Hepatocyte (in vitro differentiated cells): ENCODE measurements at places on chromosomes 2 and 18.

DNA sequence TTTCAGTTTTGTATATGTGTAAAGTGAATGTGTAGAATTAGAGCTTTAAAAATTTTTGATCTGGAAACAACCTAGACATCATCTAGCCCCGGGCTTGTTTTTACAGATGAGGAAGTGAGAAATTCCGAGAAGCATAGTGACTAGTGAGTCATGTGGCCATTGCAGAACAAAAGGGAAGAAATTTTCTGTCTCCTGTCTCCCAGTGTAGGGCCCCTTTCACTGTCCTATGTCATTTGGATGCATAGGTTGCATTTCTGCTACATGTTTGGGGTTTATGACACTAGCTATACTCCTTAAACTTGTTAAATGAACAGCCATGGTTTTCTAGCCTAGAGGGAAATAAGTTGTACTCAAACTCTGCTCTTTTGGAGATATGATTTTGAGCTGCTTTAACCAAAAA lies 84.6 kb downstream of the PLCL1 start:
- DNase-seq, result no peak

DNA sequence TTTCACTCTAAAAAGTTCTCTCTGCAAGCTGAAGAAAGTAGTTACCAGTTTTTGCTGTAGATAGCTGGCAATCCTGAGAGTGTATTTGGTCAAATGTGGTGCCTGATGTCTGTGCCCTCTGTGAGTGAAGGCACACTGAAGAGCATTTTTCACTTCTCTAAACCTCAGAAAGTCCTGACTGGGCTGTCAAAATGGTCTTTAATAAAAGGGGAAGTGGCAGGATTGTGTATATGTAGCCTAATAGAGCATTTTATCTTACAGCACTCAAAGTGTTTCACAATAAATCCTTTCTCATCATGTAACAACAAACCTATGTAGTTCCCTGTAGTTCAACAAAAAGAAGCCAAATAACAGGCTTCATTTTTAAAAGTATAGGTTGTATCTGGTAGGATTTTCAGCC lies 1552.3 kb upstream of the SLC39A10 start:
- no peak for DNase-seq

DNA sequence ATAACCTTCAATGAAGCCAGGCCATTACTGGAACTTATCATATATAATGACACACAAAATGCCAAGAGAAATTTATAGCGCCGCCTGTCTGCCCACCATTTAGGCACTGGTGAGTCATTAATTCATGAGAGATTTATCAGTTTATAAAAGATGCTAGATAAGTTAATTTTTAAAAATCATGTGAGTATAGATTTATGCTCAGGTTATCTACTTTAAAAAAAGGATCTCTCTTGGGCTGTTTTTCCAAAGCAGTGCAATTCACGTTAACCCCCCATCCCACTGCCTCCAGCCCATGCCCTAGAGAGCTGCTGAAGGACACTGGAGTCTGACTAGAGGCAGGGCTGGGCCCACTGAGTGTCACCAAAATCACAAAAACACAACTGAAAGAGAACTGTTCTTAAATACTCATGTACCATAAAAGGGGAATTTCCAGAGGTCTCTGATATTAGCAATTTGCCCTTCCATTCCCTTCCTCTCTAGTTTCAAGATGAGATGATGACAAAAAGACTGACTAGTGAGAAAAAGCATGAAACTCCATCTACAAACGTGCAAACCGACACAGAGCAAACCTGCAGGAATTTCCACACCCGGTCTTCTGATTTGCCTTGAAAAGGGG lies 160.8 kb downstream of the BCL2 start:
- DNase-seq, result no peak

GRCh38 chr2:53347269-53347668 lies 420.3 kb upstream of the CHAC2 start:
- DNase-seq, result no peak

DNA sequence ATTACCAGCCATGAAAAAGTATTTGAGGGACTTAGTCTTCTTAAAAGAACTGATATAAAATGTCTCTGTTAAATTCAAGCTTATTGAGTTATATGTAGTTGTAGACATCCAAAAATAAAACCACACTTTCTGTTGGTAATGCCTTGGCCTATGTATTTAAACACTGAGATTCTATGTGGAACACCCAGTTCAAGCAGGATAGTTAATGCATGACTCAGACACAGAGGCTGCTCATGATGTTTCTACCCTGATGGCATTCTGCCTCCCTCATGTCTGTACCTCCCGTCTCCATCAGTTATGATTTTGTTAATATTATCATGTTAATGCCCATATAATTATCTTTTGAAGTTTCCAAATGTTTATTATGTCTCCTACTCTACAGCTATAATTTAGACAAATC lies 164.5 kb downstream of the XIRP2 start:
- peak; percentile 20 for DNase-seq

DNA sequence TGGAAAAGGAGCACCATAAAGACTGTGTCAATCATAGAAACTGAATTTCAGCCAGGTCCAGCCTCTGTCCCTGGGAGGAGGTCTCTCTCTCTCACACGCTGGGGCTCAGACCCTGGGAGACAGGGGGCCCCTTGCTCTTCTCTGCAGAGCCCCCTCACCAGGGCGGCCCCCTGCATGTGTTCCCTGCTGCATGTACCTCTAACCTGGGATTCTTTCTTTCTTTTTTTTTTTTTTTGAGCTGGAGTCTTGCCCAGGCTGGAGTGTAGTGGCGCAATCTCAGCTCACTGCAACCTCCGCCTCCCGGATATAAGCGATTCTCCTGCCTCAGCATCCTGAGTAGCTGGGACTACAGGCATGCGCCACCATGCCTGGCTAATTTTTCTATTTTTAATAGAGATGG lies 46.5 kb downstream of the TPO start:
- DNase-seq, result no peak

DNA sequence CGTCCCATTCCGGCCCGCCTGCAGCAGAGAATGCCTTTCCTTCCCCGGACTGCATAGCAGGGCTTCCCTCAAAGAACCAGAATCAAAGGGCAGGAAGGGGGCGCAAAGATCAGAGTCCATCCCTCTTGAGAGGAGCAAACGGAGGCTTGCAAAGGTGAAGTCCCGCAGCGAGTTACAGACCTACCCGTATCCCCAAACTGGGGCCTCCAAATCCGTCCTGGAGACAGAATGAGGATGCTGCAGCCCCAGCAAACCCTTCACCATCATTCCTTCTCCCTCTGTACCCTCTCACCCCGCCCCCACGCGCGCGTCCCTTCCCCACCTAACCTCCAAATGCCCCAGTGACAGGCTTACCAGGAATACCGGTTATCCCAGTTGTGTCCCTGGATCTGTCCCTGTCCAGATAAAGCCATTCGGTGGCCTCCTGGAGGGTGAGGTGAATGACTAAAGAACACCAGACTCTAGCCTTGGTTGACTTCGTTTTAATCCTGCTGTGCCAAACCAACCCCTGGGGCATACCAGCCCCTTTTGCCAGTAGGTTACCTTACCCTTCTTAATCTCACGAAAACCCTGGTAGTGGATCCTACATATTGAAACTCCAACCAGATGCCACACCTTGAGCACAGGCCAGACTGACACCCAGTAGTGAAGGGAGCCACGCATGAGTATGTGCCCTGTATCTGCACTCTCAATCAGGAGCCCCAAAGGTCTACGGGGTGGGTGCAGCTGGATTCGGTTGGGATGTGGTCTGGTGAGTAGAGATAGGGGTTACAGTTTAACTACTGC lies 961 bp upstream of the SLC40A1 start:
- peak; percentile 53 for DNase-seq

DNA sequence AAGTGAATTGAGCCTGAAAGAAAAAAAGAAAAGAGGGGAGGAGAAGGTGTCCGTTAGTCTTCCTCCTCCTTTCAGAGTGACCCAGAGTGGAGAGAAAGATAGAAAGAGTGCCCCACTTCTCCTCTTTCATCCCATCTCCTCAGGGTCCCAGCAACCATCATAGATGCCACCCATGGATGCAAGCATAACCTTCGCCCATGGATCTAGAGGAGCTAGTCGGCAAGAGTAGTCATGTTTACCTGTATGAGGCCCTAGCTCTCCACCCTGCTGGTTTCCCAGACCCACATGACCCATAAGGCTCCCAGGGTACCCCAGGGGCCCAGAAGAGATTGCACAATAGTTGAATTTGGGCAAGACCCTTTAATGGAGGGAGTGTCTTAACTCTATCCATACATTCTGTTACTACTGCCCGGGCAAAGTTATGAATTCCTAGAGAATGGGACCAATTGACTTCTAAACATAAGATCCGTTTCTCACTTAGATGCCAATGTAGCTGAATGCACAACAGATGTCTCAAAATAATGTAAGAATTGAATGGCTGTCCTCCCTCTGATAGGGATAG lies 56.1 kb upstream of the CDCA7 start:
- no peak for DNase-seq

GRCh38 chr2:136482966-136483365 lies 282.4 kb upstream of the THSD7B start:
- no peak for DNase-seq
